Activated CD4-positive, alpha-beta T cell treated with anti-CD3 and anti-CD28 coated beads, Interleukin-2, Interleukin-6, amounts not matched to agents 100 ng/mL and 50 ng/mL, durations not matched to agents 16 hours and 8 hours (primary cell): ENCODE measurements at places on chromosomes 13 and 19.
A peak's percentile ranks its signal among the peaks of the same experiment; 100 is the strongest.

DNA sequence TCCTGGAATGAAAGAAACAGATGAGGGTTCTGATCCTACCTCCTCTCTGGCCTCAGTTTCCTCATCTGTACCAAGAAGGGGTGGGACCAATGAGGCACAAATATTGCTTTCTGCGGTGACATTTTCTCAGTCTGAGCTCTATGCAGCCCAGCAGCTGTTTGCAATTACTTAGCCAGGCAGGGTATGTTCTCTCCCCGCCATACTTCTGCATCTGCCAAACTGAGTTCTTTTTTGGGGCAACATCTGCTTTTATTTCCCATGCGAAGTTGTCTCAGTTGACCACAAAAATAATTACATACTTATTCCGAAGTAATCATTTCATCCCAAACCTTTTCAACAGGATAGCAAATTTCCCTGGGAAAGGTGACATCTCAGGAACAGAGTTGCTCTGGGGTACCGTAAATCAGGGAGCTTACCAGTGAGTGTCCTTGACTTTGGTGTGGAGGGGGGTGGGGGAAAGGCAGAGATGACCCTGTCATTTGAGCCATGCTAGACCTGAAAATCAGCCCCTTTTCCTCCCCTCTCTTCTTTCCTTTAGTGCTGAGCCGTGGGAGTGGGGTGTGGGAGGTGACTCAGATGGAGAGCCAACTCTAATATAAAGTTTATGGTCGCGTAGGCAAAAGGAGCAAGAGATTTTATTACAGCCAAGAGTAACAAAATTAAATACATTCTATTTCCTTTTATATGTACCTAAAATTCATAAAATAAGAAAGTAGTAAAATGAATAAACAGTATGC is 165.7 kb upstream of the KL start:
- no peak for DNase-seq

- no peak for DNase-seq
Measured at GRCh38 chr13:105441051-105441750, 1094.3 kb downstream of the EFNB2 start.

GRCh38 chr13:113413178-113413897 is 40.0 kb downstream of the ADPRHL1 start:
- no peak for DNase-seq

DNA sequence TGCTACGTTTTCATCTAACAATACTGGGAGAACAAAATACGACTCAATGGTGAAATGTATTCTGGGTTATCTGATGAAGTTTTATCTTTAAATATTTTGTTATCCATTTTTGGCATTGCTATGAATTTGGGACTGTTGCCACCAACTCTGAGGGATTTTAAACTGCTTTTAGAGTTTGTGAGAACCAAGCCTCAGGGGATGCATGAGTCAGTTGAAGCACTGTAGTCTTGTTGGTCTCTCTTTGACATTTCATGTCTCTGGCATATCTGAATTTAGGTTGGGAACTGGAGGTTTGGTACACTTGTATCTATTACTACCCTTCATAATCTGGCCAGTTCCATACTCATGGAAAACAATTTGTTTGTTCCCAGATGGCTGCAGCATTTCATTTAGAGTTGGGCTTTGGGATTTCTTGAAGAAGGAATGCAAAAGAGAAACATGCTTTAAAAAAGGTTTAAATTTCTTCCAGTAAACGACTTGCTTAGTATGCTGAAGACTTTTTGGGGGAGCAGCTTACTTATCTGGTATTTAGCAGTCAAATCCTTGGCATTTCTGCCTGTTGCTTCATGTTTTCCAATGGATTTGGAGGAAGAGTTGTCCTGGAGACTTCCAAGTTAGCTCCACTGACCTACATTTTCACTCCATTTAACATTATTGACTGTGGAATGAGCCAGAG is 28.9 kb downstream of the ARHGEF7 start:
- DNase-seq = no peak

GRCh38 chr19:30161021-30161655 is 211.0 kb upstream of the ZNF536 start:
- no peak for DNase-seq

GRCh38 chr13:24511019-24511815 is 1.4 kb downstream of the PARP4 start:
- DNase-seq = peak; percentile 77

DNA sequence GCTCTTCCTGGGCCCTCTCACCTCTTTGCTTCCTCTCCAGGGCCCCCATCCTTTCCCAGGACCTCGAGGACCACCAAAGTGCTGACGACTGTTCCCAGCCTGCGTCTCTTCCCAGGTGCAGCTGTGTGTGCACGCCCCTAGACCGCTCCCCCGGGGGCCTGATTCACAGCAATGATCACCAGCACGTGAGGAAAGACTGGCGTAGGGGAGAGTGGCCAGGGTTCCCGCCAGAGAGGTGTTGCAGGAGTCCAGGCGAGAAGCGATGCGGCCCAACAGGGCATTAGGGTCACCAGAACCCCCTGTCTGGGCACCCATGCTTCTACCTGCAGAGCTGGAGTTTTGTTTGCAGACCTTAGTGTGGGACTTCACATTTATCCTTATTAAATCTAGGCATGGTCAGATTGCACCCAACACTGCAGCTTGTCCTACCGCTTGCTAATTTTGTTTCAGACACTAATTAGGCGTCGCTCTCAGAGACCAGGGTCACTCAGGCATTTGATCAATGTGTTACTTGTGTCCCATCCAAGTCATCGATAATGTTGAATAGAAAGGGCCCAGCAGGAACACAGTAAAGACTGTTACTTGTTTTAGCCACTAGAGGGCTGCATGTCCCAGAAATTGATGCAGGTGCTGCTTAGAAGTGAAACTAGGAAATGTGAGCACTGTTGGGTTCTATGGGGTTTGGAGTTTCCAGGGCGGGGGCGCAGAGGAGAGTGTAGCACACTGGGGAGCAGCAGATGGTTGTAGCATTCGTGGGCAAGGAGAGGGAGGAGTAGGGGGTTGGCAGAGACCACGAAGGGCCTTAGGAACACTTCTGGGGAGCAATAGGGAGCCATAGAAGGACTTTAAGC is 53.2 kb downstream of the CDADC1 start:
- peak; percentile 85 for DNase-seq

GRCh38 chr19:10888421-10888866 is 17.1 kb downstream of the CARM1 start:
- DNase-seq = no peak
